ENCODE measurements at places on chromosomes 11 and 22.

DNA sequence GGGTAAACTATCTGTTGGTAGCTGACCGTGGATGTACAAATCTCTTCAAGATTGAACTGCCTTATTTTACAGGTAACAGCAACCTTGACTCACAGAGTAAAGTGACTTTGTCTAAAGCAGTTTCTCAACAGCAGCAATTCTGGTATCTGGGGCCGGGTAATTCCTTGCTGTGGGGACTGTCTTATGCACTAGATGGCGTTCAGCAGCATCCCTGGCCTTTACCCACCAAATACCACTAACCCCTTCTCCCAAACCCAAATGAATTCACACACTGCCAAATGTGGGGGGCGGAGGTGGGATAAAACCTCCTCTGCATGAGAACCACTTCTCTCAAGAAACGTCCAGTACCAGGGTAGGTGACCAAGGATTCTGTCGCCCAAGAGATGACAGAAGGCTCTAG, 1.7 kb upstream of the INCENP start:
- DNase-seq = no peak

- DNase-seq = no peak
Observed at GRCh38 chr11:19018901-19019300, 41.6 kb downstream of the MRGPRX2 start.

DNA sequence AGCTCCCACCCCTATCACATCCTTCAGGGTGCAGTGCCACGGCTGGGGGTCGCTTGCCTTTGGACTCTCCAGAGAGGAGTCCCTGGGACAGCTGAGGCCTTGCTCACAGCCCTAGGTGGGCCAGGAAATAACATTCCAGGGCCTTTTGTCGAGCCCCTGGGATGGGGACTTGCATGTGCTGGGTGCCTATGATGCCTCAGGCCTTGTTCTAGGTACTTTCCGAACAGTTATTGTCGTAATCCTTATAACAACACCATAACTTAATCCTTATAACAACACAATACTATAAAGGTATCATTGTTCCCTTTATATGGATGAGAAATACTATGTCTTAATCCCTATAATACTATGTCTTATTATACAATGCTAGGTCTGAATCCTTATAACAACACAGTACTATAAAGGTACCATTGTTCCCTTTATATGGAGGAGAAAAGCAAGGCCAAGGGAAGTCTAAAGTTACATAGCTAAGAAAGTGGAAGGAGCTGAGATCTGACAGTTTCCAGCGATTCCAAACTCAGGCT, 236.5 kb downstream of the ST3GAL4 start:
- DNase-seq = no peak

DNA sequence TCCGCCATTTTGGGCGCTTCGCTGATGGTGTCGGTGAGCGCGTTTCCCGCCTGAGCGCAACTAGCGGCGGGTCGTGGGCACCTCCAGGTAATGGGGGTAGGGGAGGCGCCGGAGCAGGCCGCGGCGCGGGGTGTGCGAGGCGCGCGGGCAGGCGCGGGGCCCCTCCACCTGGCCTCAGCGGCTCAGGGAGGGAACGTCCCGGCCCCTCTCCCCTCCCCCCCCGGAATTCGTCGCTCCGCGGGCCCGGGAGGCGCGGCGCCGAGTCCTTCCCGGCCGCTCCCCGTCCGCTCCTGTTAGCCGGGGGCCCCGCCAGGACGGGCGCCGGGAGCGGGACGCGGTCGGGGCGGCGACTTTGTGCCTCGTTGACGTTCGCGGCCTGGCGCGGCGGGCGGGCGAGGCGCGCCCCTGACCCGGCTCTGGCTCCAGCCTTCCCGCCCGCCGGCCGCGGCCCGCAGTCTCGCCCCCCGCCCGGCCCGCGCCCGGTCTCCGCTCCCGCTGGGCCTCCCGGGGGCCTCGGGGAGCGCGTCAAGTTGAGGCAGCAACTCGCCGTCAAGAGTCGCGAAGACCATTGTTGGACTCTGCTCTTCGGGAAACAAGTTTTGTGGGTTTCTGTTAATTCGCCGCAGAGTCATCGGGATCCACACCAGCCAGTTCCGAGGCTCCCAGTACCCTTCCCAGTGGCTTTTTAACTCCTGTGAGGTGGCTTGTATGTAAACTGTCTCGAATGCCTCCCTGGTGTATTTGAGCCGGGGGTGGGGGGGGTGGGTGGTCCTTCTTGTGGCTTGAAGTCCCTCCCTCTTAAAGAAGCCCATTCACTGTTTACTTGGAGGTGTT, at the start of gene PPP6R3:
Gene PPP6R3, plus strand, starts transcription at position 12 of the 834 bp plus-strand sequence. CDS start 76,913 bp downstream, outside the sequence.
- no peak for DNase-seq

DNA sequence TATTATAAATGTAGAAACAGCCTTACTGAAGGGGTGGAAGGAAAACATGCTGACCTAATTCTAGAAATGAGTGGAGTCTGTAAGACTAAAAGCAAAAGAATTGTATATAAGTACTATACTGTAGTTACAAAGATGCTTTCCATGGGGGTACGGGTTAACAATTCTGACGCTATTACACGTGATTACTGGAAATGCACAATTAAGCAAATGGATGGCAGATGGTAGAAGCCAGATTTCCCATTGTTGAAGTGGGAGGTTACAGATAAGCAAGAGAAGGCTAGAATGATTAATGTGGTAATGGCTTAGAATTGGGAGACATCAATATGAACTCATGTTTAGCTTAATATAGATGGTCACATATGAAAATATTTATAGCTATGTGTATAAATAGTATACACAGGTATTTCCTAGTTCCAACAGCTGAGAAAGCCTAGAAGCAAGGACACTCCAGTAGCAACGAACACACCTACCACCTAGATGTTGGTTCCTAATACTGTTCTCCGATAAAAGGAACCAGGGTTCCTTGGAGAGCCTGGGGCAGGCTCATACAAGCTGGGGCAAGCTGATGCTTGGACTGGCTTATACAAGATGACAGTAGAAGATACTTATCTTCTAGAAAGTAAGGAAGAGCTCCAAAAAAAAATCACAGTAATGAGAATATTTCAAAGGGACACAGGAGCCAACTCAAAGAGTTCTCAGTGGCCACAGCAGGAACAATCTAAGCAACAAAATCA, 13.5 kb downstream of the SMC1B start:
- DNase-seq = no peak

DNA sequence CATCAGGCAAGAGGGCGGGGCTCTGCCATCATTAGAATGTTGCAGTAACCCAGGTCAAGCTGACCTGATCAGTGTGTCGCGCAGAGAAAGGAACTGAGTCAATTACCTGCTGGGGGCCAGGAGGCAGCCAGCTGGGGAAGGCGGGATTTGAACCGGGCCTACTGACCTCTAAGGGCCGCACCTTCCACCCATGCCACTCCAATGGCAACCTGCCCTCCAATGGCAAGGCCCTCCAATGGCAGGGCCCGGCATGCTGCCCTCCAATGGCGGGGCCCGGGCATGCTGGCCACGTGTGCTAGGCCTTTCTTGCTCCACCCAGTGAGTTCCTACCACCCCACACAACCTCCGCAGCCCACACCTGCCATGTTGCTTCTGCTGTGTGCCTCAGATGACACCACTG, 407.6 kb downstream of the CTTN start:
- no peak for DNase-seq

DNA sequence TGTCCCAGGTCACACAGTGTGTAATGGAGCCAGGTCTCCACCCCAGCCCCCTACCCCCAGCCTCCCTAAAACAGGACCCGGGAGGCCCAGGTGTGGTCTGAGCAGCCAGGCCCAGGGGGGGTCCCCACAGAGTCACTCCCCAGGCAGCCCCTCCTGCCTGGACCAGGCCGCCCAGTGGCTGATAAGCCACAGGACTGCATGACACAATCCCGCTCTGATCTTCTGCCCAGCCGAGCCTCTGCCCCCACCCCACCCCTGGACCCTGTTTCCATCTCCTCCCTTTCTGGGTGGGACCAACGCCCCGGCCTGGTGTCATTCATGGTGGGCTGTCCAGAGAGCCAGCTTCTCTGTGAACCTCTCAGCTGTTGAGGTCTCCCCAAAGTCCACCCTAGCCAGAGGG, 7.8 kb upstream of the LIF start:
- DNase-seq = no peak

DNA sequence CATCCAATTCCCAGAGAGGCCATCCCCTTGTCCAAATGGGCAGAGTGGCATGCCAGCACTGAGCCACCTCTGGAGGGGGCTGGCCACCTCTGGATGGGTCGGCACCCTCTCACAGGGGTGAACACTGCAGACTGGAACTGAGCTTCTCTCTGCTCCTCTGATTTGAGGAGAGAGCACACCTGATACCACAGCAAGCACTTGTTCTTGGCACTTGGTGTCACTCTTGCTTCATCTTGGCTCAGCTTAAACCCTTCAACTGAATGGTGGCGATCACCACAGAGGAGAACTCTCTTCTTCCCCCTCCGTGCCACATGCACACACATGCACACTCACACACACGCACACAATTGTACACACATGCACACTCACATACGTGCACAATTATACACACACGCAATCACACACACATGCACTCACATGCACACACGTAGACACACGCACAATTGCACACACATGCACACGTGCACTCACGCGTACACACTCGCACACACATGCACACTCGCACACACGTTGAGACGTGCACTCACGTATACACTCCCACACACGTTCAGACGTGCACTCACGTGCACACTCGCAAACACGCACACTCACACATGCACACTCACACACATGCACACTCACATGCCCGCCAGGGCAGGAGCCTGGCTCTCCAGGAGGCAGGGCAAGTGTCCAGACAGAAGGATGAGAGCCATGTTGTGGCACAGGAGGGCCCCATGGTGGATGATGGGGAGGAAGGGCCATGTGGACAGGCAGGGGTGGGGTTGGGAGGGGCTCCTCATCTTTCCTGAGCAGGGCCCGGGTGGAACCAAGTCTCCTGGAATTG, 23.4 kb downstream of the OVOL1 start:
- DNase-seq = no peak

- DNase-seq = no peak
Observed at GRCh38 chr11:107836851-107837250, 21.7 kb downstream of the SLC35F2 start.

GRCh38 chr11:2547806-2548205, 103.0 kb downstream of the KCNQ1 start:
- DNase-seq = no peak

DNA sequence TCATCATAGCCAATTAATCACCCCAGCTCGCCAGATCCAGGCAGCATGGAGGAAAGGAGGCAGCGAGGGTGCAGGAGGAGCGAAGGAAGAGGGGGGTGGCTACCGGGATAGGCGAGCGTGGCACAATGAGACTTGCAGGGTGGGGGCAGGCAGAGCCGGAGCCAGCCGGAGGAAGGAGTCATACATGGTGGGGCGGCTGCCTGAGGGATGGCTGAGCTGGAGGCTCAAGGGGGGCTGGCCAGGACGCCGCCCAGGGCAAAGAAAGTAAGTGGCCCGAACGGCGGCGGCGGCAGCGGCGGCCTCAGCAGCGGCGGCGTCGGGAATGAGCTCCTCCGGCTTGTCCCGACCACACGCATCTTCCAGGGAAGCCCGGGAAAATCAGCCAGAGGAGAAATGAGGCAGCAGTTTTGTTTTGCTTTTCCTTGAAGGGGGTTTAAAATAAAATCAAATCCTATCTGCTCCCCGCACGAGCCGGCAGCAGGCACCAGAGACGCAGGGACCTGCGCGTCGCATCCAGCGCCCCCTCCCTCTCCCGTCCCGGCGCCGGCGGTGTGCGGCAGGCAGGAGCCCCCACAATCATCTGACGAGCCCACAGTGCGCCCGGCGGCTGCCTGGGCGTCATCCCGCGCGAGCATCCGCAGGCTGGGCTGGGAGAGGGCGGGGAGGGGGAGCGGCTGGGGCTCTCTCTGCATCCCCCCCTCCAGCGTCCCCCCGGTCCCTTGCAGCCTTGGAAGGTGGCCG, 263.6 kb downstream of the CTTN start:
- peak; percentile 25 for DNase-seq

- DNase-seq = no peak
Observed at GRCh38 chr11:94871491-94872185, 101.7 kb downstream of the CWC15 start.

- no peak for DNase-seq
Observed at GRCh38 chr22:21003782-21004181, 1.9 kb upstream of the THAP7 start.

DNA sequence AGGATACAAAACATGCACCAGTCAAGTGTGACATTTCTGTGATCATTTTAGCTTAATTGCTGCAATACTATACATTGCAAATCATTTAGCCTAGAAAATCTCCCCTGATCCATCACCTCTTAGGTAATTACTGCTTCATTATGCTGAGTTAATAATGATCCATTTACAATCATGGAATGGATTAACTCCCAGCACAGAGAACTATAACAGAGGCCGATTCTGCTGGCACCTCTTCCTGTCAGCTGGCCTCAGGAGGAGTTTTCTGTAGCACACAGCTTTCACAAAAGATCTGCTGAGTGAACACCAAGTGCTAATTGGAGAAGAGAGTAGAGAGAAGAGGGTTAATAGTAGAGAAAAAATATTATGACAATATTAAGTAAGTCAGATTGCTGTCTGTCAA, 591.8 kb upstream of the KIRREL3 start:
- no peak for DNase-seq

DNA sequence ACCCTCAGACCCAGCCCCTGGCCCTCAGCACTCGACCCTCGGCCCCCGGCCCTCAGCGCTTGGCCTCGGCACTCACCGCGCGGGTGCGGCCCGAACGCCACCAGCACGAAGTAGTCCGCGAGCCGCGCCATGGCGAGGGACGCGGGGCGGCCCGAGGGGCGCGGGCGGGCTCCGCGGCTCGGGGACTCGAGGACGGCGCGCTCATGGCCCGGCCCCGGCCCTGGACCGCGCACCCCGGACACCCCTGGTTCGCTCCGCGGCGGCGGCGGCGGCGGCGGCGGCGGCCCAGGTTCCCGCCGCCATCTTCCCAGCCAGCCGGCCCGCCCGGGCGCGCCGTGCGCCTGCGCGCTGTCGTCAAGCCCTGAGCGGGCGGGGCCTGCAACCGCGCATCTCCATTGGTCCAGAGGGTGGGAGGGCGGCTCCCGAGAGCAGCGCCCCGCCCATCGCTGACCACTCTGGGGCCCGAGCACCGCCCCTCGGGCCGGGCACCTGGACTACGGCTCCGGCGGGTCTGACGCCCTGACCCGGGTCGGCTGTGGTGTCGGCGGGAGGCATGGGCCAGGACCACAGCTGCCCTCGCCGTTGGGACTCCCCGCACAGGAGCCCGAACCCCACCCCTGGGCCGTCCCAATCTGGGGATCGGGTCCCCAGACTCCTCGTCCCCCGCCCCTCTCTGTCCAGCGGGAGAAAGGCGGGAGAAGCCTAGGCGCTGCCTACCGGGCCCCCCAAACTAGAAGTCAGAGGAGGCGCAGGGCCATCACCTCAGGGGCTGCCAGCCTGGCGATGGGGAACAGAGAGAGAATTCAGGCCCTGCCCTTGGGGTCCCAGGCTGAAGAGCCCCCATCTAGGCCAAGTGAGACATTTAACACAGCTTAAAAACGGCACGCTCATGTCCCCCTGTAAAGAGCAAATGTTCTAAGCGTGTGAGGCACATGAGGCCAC, at the start of gene SBF1:
Gene SBF1, minus strand, starts transcription at position 326 of the 942 bp plus-strand sequence. Its CDS starts 195 bp downstream, at position 131.
- peak; percentile 76 for DNase-seq

GRCh38 chr22:42363892-42364291, 68.3 kb downstream of the NFAM1 start:
- no peak for DNase-seq

Measured in stromal cell of bone marrow (primary cell).